Upper lobe of left lung (tissue), 6 donors: ENCODE measurements at places on chromosomes 1 and 21. TPM values are rescaled to one million over a fixed set of nuclear protein-coding genes. Genes with fewer than 3 reads are reported as not detected.

Gene KCNN3
- total RNA-seq = 6.6 TPM

Gene ARTN
- total RNA-seq = 1.1 TPM

Gene ETS2
- 70.2 TPM for total RNA-seq

Gene USH2A
- 0.11 TPM for total RNA-seq

Gene CD53
- 151 TPM for total RNA-seq

Gene LEMD1
- 1.4 TPM for total RNA-seq

Gene PLPPR4
- 0.22 TPM for total RNA-seq

Gene UQCRH
- total RNA-seq = 137 TPM

Gene C4BPA
- total RNA-seq = 57.6 TPM

Gene OXCT2
- total RNA-seq = not detected

GRCh38 chr1:116390195-116390594, 17.2 kb downstream of the ATP1A1 start:
- no peak for DNase-seq

- no peak for DNase-seq
Observed at GRCh38 chr1:47598357-47598756, 160.5 kb downstream of the FOXD2 start.

DNA sequence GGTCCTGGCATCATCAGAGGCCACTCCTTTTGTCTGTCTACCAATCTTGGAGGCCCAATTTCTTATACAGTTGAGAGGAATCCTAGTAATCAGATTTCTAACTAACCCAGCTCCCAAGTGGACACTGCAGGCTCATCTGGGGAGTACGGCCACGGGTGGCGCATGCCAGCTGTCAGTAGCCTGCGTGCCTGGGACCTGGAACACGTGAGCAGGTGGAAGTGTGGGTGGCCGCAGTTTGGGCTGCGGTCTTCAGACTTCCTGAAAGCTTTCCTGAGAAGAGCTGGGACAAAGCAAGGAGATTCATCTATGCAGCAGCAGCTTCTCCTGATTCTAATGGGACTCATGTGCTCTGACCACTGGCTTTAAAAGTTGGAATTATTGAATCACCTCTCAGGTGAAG, 12.4 kb downstream of the ADORA3 start:
- peak; percentile 35 for DNase-seq

- no peak for DNase-seq
Observed at GRCh38 chr1:14597343-14598006, 1.0 kb upstream of the KAZN start.

DNA sequence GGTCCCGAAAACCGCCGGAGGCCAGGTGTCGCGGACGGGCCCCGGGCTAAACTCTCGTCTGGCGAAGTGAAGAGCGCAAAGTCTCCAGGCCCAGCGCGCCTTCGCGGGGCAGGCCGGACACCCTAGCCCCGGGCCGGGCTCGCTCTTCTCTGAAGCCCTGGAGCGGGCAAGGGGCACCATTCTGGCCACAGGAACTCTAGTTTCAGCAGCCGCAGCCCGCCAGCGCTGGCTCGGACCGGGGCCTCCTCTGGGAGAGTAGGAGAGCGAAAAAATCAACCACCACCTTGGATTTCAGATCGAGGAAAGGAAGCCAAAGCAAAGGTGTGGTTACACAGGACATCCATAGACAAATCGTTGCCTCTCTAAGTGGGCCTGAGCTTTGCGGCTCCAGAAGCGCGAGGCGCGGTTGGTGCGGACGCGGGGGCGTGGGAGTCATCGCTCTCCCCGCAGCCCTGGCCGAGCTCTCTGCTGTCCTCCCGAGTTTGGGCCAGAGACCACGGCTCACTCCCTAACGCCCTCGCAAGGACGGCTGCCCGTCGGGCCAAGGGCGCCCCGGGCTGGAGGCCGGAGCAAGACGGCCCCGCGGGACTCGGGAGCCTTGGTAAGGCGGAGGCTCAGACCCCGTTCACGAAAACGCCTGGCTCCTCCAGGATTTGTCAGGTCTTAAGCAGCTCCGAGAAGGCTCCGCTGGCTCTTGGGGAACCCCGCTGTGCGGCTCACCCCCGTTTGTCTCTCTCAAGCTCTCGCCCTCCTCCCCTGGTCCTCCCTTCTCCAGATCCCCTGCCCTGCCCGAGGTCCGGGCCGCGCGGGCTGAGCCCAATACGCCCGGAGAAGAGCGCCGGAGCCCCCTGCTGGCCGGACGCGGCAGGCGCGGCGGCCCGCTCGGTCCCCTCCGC, 132.9 kb upstream of the DPYD start:
- peak; percentile 46 for DNase-seq

- no peak for DNase-seq
Observed at GRCh38 chr1:11044849-11045427, 2.1 kb downstream of the MASP2 start.

DNA sequence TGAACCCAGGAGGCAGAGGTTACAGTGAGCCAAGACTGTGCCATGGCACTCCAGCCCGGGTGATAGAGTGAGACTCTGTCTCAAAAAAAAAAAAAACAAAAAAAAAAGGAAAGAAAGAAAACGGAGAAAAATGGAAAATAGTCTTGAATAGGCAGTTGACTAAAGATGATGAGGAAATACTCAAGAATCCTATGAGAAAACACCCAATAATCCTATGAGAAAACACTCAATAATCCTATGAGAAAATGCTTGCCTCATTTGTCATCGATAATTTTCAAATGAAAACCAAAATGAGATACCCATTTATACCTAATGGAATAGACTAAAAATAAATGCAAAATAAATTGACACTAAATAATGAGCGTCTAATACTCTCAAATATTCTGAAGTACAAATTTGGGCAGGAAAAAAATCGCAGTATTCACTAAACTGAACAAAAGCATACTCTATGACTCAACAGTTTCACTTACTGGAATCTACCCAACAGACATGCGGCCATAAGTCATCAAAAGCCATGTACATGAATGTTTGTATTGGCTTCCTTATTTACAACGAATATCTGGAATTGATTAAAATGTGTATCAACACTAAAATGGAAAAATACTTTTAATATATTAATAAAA, 733.9 kb upstream of the CHRM3 start:
- no peak for DNase-seq

GRCh38 chr1:11558871-11559590, 80.1 kb downstream of the DISP3 start:
- DNase-seq = no peak

GRCh38 chr1:19372602-19373001, 60.5 kb downstream of the SLC66A1 start:
- DNase-seq = no peak

DNA sequence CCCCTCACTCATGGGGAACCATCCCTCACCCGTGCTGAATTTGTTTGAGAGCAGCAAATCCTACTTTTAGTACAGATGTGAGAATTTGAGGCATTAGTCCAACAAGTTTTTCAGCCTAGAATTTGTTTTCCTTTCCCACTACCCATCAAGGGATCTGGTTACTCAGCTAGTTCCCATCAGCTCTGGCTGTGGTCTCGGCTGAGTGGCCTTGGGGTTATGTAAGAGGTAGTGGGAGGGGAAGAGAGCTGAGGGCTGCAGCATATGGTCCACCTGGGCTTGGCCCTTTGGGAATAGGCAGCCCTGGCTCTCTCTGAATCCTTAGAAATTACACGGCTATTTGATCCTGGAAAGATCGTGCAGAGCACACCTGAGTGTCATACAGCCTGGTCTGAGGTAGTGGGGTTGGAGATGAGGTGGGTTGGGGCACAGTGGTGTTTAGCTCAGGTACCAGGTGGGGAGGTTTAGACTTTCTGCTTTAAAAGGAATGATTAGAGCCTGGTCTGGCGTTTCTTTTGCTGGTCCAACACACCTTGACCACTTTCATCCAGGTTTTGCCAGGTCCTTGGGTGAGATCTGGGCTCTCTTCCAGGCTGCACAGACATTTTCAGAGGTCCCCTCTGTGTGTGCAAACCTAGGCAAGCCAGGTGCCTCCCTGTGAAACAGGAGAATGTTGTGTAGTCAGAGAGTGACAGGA, 4.2 kb downstream of the GSTM4 start:
- DNase-seq = no peak

DNA sequence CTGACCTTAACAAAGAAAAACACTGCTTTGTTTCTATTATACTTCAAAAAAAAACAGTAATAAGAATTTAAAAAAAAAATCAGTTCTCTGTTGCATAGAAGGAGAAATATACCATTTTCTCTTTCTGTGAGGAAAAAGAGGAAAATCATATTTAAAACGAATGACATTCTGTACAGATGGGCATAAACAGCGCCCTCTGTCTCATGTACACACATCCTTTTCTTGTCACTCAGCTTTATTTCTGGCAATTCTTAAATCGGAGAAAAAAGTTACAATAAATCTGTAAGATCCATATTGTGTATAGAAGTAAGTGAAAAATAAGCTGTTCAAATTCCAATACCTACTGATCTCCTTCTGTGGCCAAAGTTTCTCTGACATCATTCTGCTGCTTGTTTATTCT, 245.4 kb downstream of the SMYD3 start:
- DNase-seq = no peak

GRCh38 chr21:31360717-31361116, 16.7 kb upstream of the TIAM1 start:
- no peak for DNase-seq

- no peak for DNase-seq
Observed at GRCh38 chr1:64033667-64034220, 169.7 kb upstream of the UBE2U start.

GRCh38 chr1:113617438-113618141, 141.7 kb downstream of the PHTF1 start:
- no peak for DNase-seq

DNA sequence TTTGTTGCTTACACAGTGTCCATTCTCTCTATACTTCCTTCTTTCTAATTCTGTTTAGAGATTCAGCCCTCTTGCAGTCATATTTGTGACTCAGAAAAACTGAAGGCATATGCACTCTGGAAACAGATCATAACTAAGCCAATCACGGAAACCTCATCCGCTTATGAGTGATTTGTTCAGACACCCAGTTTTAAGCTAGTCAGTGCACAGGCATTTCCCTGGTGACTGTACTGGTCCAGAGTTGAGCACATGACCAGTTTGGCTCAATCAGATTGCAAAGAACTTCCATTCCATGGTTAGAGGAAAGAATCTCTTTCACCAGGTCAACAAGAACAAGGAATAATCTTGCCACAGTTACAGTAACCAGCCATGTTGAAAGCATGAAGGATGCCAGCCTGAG, 69.2 kb upstream of the SGIP1 start:
- DNase-seq = no peak
